ENCODE measurements at places on chromosomes 6 and 20. TPM values are rescaled to one million over a fixed set of nuclear protein-coding genes. Genes with fewer than 3 reads are reported as not detected.

Gene TMEM170B
- 0.82 TPM for total RNA-seq

Gene R3HDML
- total RNA-seq, result not detected

Gene GPR6
- total RNA-seq, result not detected

Gene MYLK2
- 0.11 TPM for total RNA-seq

Gene ADGRF1
- total RNA-seq, result 1.7 TPM

Gene TCP11
- not detected for total RNA-seq

Gene PRICKLE4
- total RNA-seq, result 4.8 TPM

DNA sequence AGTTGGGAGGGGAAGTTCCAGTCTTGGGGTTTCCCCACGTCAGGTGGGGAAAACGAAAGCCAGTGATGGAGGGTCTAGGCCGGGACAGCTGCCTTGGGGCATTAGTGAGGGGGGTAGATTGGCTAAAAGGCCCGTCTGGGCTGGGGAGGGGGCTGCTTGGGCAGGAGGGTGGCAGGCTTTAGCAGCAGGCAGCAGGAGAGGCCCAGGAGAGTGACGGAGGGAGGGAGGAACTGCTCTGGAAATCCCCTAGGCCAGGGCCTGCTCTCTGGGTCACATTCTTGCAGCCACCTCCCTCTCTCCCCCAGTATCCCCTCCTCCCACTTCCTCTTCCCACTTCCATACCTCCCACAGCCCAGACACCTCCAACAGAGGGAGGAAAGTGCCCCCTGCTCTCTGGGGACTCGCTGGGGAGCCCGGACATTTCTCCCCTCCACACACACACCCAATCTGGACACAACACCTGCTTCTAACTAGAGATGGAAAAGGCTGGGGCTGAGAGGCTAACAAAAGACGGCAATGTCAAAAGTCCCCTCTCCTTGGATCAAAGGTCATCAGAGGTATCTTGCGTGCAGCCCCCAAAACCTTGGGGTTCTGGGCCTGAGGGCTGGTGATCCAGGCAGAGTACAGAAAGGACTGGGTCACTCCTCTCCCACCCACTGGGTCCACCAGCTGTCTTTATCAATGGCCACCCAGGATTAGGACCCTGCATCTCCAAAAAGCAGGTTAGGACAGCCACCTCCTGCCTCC lies 1.8 kb downstream of the NFKBIE start:
- DNase-seq, result peak; percentile 56
- peaks cover 8% of the 10 kb centered on the region for H3K36me3 ChIP-seq
- peak overlapping the region; percentile 92 for H3K4me3 ChIP-seq
- peak overlapping the region; percentile 85 for H3K27ac ChIP-seq
- H3K27me3 ChIP-seq, result no peaks in the 10 kb centered on the region

GRCh38 chr20:33016581-33017109 lies 9.1 kb downstream of the BPIFB2 start:
- DNase-seq, result no peak
- no peak overlapping the region for H3K27ac ChIP-seq
- H3K36me3 ChIP-seq, result no peaks in the 10 kb centered on the region
- no peaks in the 10 kb centered on the region for H3K27me3 ChIP-seq
- no peak overlapping the region for H3K4me3 ChIP-seq

DNA sequence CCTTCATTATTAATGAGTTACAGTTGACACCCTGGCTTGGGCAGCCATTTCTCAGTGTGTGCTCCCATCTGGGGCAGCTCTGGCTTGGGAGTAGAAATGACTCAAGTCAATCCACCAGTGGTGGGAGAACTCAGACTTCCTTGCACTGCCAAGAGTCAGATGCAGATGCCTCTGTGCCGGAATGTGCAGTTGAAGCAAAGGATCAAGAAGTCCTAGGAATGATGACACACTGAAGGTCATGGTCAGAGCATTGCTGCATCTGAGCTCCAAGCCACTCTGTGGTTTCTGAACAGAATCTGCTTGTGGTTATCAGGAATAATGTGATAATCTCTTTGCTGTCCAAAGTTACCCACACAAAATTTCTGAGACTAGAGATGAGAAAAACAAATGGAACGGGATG lies 19.5 kb upstream of the PAX1 start:
- H3K4me3 ChIP-seq, result no peak overlapping the region
- H3K36me3 ChIP-seq, result no peaks in the 10 kb centered on the region
- no peak overlapping the region for H3K27ac ChIP-seq
- DNase-seq, result no peak
- H3K27me3 ChIP-seq, result no peaks in the 10 kb centered on the region
- H3K4me1 ChIP-seq, result no peaks in the 10 kb centered on the region

DNA sequence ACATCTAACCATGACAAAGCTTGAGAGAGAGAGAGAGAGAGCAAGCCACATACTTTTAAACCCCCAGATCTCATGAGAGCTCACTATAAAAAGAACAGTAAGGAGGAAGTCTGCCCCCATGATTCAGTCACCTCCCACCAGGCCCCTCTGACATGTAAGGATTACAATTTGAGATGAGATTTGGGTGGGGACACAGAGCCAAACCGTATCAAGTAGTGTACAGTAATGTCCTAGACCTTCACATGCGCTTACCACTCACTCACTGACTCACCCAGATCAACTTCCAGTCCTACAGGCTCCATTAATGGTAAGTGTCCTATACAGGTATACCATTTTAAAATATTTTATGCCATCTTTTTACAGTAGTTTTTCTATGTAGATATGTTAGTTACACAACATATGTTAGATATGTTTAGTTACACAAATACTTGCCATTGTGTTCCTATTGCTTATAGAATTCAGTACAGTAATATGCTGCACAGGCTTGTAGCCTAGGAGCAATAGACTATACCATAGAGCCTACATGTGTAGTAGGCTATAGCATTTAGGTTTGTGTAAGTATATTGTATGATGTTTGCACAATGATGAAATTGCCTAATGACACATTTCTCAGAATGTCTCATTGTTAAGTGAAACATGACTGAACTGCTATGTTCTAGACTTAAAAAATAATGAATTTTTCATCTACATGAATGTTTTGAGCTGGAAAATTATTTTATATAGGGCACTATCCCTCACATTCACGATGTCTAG lies 11.7 kb downstream of the TSPYL1 start:
- H3K4me1 ChIP-seq, result no peaks in the 10 kb centered on the region
- H3K27me3 ChIP-seq, result no peaks in the 10 kb centered on the region
- no peak overlapping the region for H3K4me3 ChIP-seq
- no peak for DNase-seq

- H3K4me3 ChIP-seq, result no peak overlapping the region
- H3K27ac ChIP-seq, result no peak overlapping the region
- no peaks in the 10 kb centered on the region for H3K4me1 ChIP-seq
- no peaks in the 10 kb centered on the region for H3K36me3 ChIP-seq
- no peaks in the 10 kb centered on the region for H3K27me3 ChIP-seq
Observed at GRCh38 chr20:48844996-48845395, 17.2 kb upstream of the PREX1 start.

DNA sequence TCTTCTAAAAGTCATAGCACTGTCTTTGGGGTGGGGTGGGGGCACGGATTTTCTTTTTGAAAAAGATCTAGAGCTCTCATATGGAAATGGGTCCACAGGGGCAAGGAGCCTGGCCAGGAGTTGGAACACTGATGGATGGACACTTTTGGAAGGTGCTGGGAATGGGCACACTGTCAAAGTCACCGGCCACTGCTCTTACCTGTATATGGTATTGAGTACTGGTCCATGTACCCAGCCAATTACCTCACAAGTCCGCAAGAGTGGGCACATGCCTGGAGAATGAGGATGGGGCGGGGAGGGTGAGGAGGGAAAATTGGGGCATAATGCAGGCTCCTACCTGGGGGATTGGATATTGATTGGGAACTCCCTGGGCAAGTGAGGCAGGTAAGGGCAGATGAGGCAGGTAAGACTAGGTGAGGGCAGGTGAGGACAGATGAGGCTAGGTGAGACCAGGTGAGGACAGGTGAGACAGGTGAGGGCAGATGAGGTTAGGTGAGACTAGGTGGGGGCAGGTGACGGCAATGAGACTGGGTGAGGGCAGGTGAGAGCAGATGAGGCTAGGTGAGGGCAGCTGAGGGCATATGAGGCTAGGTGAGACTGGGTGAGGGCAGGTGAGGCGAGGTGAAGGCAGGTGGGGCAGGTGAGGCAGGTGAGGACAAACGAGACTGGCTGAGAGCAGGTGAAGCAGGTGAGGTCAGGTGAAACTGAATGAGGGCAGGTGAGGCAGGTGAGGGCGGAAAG lies 167.9 kb downstream of the NRN1 start:
- no peak overlapping the region for H3K4me3 ChIP-seq
- no peak for DNase-seq
- H3K4me1 ChIP-seq, result no peaks in the 10 kb centered on the region

DNA sequence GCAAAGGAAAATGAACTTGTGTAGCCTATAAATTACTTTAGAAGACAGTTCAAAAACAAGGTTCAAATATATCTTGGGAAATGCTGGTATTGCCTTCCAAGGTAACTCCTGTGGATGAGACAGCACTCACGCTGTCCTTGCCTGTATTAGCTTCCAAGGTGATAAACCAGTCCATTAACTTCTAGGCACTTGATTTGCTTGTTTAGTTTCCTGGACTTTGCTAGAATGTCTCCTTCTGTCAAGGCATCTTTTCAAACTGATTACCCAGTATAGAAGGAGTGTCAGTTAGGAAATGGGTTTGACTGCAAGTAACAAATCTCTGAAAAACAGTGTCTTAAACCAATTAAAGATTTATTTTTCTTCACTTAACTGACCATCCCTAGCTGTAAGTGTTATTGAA lies 103.4 kb upstream of the SLC22A23 start:
- no peak overlapping the region for H3K4me3 ChIP-seq
- H3K27me3 ChIP-seq, result no peaks in the 10 kb centered on the region
- no peak for DNase-seq
- H3K27ac ChIP-seq, result no peak overlapping the region

- no peaks in the 10 kb centered on the region for H3K36me3 ChIP-seq
- no peaks in the 10 kb centered on the region for H3K27me3 ChIP-seq
- H3K27ac ChIP-seq, result no peak overlapping the region
- DNase-seq, result no peak
Observed at GRCh38 chr6:55998576-55998975, 123.2 kb upstream of the BMP5 start.

- H3K27ac ChIP-seq, result no peak overlapping the region
- H3K27me3 ChIP-seq, result no peaks in the 10 kb centered on the region
- H3K4me1 ChIP-seq, result no peaks in the 10 kb centered on the region
- DNase-seq, result no peak
- no peaks in the 10 kb centered on the region for H3K36me3 ChIP-seq
- no peak overlapping the region for H3K4me3 ChIP-seq
Observed at GRCh38 chr20:31476643-31477215, 1.6 kb downstream of the REM1 start.

- H3K4me1 ChIP-seq, result no peaks in the 10 kb centered on the region
- no peak overlapping the region for H3K27ac ChIP-seq
- no peaks in the 10 kb centered on the region for H3K36me3 ChIP-seq
Observed at GRCh38 chr6:170506446-170506845, 46.7 kb downstream of the PSMB1 start.

DNA sequence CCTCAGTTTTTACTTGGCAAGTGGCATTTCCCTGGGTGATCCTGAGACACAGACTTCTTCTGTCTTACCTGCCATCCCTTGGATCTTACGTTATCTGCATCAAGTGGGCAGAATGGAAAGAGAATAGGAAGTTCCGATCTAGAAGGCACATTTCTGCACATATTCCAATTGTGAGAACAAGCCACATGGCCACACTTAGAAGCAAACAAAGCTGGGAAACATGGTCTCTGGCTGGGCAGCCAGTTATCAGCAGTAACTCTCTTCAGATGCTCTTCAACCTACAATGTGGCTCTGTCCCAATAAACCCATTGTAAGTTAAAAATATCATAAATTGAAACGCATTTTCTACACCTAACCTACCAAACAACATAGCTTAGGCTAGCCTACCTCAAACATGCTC lies 67.3 kb upstream of the CCN6 start:
- no peak for DNase-seq
- H3K36me3 ChIP-seq, result no peaks in the 10 kb centered on the region
- H3K4me3 ChIP-seq, result no peak overlapping the region
- no peaks in the 10 kb centered on the region for H3K27me3 ChIP-seq
- no peaks in the 10 kb centered on the region for H3K4me1 ChIP-seq

DNA sequence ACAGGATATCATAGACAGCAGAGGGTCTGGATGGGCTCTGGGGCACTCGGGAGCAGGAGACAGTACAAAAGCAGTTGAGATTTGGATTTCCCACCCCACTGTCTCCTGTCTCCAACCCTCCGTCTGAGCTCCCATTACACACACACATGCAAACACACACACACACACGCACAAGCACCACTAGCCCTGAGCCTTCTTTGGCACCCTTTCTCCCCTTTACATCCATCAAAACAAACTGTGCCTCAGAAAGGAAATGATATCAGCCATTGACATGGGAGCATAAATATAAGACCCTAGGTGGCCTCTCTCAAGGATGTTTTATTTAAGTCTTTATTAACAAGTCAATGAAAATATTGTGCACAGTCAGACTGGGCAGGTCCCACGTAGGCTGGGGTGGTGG lies 17.5 kb downstream of the TTBK1 start:
- no peaks in the 10 kb centered on the region for H3K36me3 ChIP-seq
- DNase-seq, result no peak
- no peaks in the 10 kb centered on the region for H3K4me1 ChIP-seq
- no peak overlapping the region for H3K4me3 ChIP-seq
- no peak overlapping the region for H3K27ac ChIP-seq

GRCh38 chr6:33914645-33915044 lies 110.8 kb upstream of the MLN start:
- H3K36me3 ChIP-seq, result no peaks in the 10 kb centered on the region
- H3K27ac ChIP-seq, result no peak overlapping the region
- no peaks in the 10 kb centered on the region for H3K27me3 ChIP-seq

DNA sequence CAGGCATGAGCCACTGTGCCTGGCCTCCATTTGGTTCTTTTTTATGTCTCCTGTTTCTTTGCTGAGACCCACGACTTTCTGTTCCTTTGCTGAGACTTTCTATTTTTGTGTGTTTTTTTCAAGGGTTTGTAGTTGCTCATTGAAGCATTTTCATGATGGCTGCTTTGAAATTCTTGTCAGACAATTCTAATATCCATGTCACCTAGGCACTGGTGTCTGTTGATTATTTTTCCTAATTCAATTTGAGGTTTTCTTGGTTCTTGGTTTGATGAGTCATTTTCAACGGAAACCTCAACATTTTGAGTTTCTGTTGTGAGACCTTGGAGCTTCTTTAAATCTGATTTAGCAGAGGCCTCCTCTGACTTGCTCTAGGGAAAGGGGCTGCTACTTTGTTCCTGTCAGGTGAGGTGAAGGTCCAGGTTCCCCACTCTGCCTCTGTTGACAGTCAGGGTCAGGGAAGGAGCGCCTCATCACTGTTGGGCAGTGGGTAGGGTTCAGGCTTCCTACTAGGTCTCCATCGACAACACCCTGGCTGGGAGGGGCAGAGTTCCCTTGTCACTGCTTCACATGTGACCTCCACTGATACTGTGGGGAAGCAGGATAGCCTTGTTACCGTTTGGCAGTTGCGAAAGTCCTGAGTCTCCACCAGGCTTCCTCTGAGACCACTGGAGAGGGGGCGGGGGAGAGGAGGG lies 67.2 kb upstream of the RNF24 start:
- no peak for DNase-seq
- H3K27ac ChIP-seq, result peak overlapping the region; percentile 2
- H3K4me1 ChIP-seq, result no peaks in the 10 kb centered on the region
- H3K27me3 ChIP-seq, result no peaks in the 10 kb centered on the region
- H3K4me3 ChIP-seq, result no peak overlapping the region

GRCh38 chr20:15642676-15643075 lies 930.6 kb downstream of the KIF16B start:
- no peaks in the 10 kb centered on the region for H3K36me3 ChIP-seq
- no peak overlapping the region for H3K4me3 ChIP-seq
- no peaks in the 10 kb centered on the region for H3K4me1 ChIP-seq
- no peak overlapping the region for H3K27ac ChIP-seq

GRCh38 chr6:35453236-35453635 lies 1.1 kb downstream of the FANCE start:
- no peak overlapping the region for H3K27ac ChIP-seq
- no peaks in the 10 kb centered on the region for H3K36me3 ChIP-seq
- DNase-seq, result no peak
- H3K4me1 ChIP-seq, result peaks cover 6% of the 10 kb centered on the region
- no peaks in the 10 kb centered on the region for H3K27me3 ChIP-seq
- H3K4me3 ChIP-seq, result peak overlapping the region; percentile 74

All from colonic mucosa (tissue), 4 donors.